ENCODE measurements at places on chromosomes 13 and 19.
A peak's percentile ranks its signal among the peaks of the same experiment; 100 is the strongest.

DNA sequence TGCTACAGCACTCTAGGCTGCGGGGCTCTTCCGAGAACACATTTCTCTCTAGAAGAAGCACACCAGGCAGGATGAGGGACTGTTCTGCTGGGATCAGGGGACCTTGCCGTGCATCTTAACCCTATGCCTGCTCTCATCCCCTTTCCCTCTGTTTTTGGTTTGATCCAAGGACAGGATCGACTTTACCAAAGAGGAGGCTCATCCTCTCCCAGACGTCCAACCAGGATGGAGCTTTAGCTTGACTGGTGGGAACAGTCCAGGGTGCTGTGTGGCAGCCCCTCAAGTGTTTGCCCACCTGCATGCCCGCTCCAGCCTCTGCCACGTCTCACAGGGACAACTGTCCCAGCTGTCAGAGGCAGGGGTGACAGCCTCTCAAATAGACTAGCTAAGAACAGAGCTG lies 42.3 kb upstream of the KCTD15 start:
- no peak for DNase-seq

DNA sequence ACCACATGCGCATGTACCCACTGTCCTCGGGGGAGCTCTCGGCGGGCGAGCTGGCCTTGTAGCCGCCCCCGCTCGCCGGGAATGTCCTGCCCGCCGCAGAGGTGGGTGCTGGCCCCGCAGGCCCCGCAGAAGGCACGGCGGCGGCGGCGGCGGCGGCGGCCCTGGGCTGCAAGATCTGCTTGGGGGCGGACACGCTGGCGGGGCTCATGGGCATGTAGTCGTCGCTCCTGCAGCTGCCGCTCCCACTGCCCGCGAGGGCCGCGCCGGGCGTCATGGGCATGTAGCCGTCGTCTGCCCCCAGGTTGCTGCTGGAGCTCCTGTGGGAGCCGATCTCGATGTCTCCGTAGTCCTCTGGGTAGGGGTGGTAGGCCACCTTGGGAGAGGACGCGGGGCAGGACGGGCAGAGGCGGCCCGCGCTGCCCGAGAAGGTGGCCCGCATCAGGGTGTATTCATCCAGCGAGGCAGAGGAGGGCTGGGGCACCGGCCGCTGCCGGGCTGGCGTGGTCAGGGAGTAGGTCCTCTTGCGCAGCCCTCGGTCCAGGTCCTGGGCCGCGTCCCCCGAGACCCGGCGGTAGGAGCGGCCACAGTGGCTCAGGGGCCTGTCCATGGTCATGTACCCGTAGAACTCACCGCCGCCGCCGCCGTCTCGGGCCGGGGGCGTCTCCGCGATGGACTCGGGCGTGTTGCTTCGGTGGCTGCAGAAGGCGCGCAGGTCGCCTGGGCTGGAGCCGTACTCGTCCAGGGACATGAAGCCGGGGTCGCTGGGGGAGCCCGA lies 2.4 kb downstream of the IRS2 start:
- no peak for DNase-seq

GRCh38 chr13:74158571-74159352 lies 24.6 kb upstream of the KLF12 start:
- DNase-seq, result no peak

- no peak for DNase-seq
These were observed 19.7 kb downstream of the ZNF714 start for GRCh38 chr19:21101521-21102242.

GRCh38 chr19:3608079-3608641 lies 1.5 kb upstream of the TBXA2R start:
- no peak for DNase-seq

DNA sequence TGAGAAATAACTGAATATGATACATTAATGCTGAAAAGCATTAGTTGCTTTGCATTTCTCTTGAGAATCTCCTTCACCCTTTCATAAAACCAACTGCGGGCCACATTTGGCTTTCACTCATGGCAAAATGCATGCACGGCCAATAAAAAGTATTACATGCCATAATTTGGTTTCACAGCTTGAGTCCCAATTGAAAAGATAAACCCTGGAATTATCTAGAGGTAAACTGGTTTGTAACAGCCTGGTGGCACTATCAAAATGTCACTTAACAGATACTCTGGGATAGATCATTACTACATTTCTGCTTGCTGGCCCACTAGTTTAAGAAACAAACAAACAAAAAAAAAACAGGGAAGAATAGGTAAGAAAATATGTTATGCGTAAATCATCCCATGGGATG lies 3.9 kb downstream of the OBI1 start:
- DNase-seq, result no peak

DNA sequence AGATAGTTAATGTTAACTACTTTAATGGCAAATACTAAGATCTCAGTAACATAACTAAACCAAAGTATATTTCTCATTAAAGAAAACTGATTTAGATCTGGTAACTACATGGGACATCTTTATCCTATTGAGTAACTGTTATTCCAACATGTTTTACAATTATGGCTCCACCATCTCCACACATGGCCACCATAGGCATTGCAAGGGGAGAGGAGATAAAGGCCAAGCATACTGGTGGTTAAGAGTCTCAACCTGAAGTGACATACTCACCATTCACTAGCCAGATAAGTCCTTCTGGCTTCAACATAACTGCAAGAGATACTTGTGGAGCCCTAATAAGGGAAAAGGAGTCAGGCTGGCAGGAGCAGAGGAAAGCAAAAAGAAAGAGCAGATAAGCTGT lies 1586.4 kb upstream of the SPRY2 start:
- no peak for DNase-seq

DNA sequence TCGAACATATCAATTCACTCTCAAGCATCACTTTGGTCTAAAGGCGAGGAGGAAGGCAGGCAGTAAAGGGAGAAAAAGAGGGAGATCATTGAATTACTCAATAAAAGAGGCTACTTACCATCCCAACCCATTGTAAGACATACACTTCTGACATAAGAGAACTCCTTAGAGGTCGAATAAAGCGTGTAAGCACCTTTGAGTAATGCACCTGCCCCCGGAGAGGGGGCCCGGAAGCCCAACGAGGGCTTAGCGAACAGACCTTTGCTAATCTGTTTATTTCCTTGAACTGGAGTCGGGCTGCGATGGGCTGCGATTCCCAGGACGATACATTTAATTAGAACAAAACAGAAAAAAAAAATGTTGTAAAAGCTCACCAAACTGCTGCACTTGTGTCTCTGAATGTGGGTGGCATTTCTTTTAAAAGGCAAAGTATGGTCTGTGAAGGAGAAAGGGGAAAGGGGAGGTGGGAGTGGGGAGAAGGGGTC lies 3.0 kb downstream of the ZC3H4 start:
- no peak for DNase-seq

- peak; percentile 94 for DNase-seq
These were observed 264.3 kb downstream of the FOXO1 start for GRCh38 chr13:40401911-40402776.

GRCh38 chr19:19406878-19407632 lies 1.6 kb downstream of the GATAD2A start:
- DNase-seq, result no peak

- peak; percentile 51 for DNase-seq
These were observed 34.7 kb downstream of the BRD4 start for GRCh38 chr19:15297416-15298224.

DNA sequence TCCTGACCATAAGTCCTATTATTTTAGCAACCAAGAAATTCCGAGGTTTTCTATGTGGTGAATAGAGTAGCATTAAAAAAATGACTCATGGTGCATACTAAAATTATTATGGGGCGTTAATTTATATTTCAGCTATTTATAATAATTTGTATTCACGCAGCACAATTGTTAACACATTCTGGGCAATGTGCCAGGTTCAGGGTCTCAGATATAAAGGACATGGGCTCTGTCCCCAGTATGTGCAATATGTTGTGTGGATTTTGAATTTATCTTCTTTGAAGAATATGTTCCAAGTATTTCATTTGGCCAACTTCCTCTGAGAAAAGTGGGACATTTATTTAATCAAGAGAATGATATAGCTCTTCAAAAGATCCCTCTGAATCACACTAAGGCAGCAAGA lies 1434.7 kb upstream of the PRR20A start:
- no peak for DNase-seq

DNA sequence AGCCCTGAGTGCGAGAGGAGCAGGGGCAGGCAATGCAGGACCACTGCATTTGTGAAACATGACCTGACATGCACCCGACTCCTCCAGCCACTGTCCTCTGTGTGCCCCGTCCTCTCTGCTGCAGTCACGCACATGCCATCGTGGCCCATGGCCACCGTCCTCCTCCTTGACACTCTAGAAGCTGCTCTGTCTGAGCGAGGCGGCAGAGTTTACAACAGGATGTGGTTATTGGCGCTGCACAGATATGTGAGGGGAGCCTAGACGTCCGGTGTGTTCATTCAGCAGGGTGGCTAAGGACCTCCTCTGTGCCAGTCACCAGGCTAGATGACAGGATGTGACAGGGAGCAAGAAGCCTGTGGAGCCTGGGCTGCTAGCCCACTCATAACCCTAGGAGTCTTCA lies 277.8 kb downstream of the FOXO1 start:
- no peak for DNase-seq

GRCh38 chr19:7455600-7456296 lies 33.1 kb downstream of the PEX11G start:
- DNase-seq, result no peak

DNA sequence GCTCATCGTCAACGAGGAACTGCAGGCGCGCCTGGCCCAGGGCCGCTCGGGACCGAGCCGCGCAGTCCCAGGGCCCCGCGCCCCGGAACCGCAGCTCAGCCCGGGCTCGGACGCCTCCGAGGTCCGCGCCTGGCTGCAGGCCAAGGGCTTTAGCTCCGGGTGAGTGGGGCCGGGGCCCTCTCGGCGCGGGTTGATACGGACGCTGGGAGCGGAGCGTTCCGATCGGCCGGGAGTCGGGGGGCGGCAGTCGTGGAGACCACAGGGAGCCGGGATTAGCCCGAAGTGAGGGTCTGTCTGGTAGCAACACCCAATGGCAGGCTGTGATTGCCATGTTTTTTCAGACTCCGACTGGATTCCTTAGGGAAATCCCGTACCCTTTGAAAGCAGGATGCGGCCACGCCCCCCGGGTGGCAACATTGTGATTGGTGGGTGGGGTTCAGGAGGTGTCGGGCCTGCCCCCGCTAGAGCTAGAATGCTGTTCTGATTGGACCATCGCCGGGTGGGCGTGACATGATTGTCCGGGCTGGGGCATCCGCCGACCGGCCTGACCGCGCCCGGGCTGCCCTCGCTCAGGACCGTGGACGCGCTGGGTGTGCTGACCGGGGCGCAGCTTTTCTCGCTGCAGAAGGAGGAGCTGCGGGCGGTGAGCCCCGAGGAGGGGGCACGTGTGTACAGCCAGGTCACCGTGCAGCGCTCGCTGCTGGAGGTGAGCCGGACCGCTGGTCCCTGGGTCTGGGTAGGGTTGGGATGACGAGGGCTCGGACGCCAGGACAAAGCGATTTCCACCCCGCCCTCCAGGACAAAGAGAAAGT lies 11.3 kb downstream of the EPS8L1 start:
- peak; percentile 86 for DNase-seq

DNA sequence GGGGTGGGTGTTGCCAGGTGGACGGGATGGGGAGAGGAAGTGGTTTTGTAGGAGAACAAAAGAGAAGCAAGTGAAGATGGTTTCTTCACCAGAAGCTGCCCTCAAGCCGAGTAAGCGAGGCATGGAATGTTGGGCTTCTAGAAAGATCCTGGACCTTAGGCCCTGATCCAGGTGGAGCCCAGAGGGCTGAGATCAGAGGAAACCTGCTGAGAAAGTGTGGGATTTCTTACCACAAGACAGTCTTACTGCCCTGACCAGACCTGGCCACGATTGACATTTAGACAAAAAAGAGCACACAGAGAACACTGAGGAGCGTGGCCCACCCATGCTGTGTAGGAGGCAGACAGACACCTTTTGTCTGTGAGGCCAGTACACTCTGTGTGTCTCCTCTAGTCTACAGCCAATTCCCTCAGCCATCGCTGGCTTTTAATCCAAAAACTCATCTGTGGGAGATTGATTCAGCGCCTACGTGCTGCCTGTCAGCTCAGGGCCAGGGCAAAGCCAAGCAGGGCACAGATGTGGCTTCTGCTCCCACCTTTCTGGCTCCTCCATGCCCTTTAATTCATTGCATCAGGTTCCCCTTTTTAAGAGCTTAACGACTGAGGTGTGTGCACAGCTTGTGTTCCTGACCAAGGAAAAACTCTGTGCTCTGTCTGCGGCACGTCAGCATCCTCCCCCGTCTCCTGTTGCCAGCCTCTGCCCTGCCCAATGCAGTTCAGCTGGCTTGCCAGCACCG lies 123.3 kb downstream of the AKAP11 start:
- DNase-seq, result no peak

GRCh38 chr13:75652726-75653125 lies 16.6 kb downstream of the LMO7 start:
- no peak for DNase-seq

- no peak for DNase-seq
These were observed 12.2 kb upstream of the TM9SF2 start for GRCh38 chr13:99489028-99489427.

All from dermis microvascular lymphatic vessel endothelial cell (primary cell).